ENCODE measurements at places on chromosomes 3 and 15.

DNA sequence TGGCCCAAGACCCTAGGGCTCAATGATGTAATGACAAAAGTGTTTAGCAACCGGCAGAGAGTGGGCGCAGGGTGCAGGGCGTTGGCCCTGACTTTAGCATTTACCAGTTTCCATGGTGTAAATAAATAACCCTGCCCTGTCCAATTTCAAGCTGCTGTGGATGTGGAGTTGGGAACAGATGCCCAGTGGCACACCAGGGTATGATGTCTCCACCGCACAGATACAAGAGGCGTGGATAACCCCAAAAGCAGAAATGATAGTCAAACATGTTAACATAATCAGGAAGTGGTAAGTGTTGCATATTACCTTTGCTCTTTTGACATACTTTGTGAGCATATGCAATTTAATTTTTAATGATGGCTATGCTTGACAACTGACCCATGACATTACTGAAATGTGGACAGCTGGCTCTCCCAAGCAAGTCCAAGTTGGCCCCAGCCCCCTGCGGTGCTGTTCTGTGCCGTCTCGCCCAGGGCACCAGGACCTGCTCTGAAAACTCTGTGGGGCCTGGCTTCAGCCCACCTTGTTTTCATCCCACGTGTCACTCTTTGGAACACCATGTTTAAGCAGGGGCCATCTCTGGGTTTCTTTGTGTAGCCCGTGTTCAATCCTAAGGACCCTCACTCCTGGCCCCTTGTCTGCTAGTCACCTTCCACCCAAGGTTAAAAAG is 10.8 kb upstream of the ANPEP start:
- DNase-seq = no peak

GRCh38 chr3:153349108-153349499 is 187.1 kb downstream of the RAP2B start:
- DNase-seq = no peak

- no peak for DNase-seq
Measured at GRCh38 chr15:100729461-100729860, 127.1 kb downstream of the ASB7 start.

DNA sequence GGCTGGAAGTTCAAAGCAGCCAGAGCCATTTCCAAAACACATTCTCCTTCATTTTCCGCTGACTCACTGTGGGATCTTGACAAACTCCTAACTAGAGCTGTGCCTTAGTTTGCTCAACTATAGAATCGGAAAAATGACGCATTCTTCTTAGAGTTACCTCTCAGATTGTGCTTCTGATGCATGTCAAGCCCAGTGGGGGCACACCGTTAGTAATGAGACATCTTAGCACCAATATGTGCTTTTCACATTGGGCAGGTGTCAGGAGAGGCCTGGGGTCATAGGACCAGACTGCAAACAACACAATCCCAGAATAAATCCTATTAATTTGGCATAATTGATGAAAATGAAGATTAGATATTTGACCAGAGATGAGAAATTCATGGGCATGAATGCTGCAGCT is 71.3 kb upstream of the UBE3A start:
- no peak for DNase-seq

Data from cerebellum (tissue), 4 donors.